ENCODE measurements at places on chromosomes 6 and 20.

DNA sequence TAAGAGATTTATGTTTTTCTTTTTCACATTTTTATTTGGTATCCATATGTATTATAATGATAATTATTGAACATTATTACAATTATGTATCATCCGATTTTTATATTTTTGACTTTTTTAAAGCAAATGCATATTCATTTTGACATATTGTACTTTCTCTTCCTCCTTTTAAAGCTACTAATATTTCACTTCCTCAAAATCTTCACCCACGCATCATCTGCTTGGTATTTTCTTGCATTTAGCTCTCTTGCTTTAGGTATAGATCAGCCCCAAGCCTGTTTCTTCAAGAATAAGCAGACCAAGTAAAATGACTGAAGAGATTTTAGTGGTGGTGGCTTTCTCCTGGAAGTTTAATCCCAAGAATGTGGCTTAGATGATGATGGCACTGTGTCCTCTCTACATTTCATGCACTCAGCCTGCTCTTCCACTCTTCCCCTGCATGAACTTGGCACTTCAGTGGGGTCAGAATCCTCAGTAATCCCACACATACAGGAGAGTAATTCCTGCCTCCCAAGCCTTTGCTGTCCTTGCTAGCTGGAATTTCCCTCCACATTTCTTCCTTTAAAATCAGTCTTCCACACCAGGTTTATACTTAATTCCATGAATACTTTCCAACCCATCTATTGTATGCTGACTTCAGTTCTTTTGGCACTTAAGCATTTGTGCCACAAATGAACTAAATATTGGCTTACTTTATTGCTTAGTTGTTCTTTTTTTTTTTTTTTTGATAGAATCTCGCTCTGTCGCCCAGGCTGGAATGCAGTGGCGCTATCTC lies 8.2 kb downstream of the NCOA7 start:
- no peak for DNase-seq

DNA sequence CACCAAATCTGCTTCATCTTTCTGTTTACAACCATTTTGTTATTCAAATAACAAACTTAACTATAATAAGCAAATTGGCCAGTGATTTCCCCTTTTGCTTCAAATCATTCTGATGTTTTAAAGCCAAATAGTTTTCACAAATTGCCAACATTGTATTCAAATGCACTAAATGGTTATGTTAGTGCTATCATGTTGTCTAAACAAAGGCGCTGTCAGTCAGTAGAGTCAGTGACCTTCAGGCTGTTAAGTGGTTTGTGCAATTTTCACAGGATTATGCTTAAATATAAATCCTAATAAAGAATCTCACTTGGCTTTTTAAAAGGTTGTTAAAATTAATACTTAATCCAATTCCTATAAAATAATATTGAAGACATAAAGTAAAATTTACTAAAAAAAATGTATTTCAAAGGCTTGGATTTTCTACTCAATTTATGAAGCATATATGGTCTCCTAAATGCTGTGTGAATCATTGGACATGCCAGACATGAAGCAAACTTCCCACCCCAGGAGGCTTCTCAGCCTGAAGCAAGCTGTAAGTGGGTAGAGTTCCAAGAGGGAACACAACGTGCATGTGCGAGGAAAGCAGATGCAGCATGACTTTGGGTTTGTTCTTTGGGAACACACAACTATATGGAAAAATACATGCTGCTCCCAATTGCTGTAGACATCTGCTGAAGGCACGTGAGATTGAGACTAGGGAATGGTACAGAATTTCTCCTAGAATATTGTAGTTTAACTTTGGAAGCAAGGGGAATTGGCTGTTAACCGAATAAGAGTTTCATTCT lies 54.9 kb downstream of the RSPO3 start:
- no peak for DNase-seq

DNA sequence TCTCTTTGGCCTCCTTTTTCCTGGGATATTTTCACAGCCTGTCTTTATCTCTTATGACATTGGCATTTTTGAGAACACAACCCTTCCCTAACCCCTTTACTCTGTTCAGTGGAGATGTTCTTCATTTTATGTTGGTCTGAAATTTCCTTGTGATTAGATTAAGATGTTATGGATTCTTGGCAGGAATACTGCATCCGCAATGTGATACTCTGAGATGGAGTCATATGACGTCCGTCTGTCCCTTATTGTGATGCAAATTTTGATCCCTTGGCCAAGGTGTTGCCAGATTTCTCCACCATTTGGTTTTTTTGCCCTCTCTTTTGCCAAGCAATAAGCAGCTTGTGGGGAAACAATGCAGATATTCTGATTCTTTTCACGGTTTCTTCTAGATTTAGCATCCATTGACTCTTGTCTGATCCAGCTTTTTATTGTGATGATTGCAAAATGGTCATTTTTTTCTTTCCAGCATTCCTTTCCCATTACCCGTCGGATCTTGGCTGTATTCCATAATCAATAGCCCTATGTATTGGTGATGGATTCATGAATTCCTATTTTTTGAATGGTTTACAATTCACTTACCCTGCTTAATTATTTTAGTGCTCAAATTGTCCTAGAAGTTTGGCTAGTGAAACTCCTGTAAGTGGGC lies 85.1 kb downstream of the NCOA3 start:
- DNase-seq, result no peak

- DNase-seq, result no peak
Measured at GRCh38 chr6:130936933-130937332, 109.7 kb downstream of the SMLR1 start.

GRCh38 chr20:23018432-23018831 lies 16.7 kb upstream of the SSTR4 start:
- no peak for DNase-seq

DNA sequence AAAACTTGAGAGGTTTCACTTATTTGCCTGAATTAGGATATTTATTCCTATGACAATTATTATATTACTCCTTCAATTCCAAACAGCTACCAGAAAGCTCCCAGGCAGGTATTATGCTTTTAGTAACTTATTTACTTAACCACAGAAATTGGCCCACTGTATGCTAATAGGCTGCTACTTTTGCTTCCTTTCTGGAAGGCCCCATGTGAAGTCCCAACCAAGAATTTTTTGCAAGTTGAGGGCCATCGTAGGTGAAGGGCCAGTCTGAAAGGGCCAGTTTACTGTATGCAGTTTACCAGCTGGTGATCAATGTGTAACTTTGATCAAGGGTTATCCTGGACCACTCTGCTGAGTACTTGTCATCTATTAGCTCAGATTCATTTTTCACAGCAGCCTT lies 45.0 kb downstream of the EDN1 start:
- no peak for DNase-seq

DNA sequence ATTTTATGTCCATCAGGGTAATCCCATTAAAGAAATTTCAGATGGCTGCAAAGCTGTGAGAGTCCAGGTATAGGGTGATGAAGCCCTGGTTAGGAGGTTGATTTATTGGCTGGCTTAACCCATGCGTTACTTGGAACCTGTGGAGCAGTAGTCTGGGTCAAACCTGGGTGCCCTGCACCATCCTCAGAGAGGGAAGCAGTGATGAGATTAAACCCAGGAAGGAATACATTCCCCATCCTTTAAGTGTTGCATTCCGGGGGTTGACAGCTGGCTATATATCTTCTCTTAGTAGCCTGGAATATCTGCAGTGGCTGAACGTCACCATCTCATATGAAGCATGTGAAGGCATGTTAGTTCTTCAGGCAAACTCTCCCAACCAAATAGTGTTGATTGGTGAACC lies 44.9 kb upstream of the JAG1 start:
- no peak for DNase-seq

DNA sequence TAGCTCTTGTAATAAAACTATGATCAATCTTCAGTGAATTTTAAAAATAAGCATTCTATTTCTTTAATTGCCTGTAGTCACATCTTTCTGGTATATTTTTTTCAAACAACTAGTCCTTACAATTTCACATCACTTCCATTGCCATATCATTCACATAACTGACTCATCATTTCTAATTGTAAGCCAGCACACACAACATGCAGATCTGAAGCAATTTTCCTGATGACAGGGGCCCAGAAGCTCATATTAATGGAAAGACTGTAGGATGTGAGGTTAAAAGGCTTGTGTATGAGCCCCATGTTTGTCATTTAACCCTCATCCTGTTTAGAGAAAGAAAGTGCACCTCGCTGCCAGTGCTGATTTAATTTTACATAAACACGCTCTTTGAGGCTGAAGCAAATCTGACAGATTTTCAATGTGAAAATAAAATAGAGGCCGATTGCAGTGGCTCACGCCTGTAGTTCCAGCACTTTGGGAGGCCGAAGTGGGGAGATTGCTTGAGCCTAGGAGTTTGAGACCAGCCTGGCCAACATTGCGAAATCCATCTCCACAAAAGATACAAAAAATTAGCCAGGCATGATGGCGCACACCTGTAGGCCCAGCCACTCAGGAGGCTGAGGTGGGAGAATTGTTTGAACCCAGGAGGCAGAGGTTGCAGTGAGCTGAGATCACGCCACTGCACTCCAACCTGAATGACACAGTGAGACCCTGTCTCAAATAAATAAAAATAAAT lies 40.1 kb upstream of the LTV1 start:
- no peak for DNase-seq

All from stimulated activated CD4-positive, alpha-beta T cell treated with anti-CD3 and anti-CD28 coated beads, Interleukin-12 subunit alpha, Interleukin-12 subunit beta, amount 100 ng/mL, for 48 hours (primary cell).